ENCODE measurements at places on chromosomes 7 and 10.

GRCh38 chr7:120742372-120742771 lies 115.6 kb downstream of the TSPAN12 start:
- DNase-seq: peak; percentile 94

DNA sequence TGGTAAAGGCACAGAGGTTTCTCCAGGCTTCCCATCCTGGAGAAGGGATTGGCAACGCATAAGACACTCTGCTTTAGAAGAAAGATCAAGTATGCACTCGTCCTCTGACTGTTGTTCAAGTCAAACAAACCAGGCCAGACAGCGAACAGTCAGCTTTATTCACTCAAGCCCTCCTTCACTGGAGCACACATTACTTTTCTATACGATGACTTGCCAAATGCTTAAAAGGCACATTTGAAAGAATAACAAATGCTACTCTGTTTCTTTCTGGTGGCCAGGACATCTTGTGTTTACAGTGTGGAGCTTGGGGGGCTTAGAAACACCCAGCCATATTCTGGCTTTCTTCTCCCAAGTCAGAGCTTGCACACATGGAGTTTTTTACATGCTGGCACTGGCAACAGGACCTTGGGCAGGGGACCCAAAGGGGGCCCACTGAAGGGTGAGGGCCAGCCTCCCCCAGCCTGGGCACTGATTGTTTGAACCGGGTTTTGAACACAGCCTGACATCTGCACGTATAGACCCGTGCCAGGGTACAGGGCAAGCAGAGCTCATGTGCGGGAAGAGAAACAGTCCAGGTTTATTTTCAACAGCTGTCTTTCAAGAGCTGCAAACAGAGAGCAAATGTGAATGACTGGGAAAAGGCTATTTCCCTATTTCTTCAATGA lies 33.3 kb upstream of the FGFR2 start:
- DNase-seq: no peak

- no peak for DNase-seq
Observed at GRCh38 chr10:104434601-104435000, 81.0 kb downstream of the CFAP58 start.

GRCh38 chr10:43960981-43961380 lies 312.3 kb upstream of the ZNF32 start:
- DNase-seq: no peak

DNA sequence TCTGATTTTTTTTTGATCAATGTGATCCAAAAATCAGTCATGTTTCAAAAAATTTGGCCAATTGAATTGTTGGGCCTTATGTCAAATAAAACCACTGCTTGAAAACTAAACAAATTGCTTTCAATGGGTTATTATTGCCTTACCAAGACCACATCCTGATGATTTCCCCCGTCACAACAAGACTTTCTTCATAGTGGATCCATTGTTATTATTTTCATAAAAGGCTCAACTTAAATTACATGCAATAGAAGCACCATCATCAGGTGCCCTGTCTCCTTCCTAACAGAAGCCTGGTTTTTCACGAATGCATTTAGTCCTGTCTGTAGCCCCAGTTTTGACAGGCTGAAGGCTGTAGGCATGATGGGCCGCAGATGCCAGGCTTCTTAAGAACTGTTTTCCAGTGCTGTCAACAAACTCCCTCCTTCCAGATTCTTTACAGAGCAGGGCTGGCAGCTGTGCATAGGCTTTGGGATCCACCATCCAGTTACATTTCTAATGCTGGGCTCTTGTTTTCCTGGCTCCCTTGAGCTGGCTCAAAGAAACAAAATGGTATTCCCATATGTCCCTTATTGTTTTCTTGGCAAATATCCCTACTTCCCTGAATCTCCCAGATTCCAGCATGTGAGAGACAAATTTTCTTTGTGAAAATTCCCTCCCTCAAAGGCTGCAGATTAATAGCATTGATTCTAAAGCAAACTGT lies 302.0 kb downstream of the TWIST1 start:
- no peak for DNase-seq

DNA sequence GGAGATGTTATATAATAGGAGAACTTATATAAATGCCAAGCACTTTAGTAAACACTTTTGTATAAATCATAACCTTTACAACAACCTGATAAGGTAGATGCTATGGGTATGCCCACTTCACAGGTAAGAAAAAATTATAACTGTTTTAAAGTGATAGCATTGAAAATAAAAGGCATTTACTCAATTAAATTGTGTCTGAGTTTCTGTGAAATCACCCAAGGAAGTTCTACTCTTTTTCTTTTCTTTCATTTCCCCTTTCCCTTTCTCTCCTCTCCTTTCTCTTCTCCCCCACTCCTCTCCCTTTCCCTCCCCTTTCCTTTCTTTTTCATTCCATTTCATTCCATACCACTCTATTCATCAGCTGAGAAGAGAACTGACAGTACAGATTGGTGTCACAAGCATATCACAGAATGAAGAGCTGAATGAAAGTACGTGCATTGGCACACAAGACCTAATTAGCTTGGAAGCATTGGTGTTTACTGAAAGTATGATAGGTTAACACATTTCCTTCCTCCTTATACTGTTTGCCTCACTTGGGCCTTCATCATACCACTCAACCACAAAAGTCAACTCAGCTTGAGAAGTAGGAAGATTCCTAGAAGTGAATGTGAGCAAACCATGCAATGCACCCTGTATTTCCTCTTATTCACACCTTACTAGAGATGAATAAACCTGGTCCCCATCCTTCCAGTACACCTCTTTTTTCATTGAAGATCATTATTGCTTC lies 117.9 kb upstream of the AGR3 start:
- DNase-seq: no peak
